Nucleus accumbens (tissue), 56 donors: ENCODE measurements at places on chromosomes 4 and X.

- no peak for DNase-seq
These were observed 3.7 kb downstream of the PPP1R3F start for GRCh38 chrX:49273181-49273727.

DNA sequence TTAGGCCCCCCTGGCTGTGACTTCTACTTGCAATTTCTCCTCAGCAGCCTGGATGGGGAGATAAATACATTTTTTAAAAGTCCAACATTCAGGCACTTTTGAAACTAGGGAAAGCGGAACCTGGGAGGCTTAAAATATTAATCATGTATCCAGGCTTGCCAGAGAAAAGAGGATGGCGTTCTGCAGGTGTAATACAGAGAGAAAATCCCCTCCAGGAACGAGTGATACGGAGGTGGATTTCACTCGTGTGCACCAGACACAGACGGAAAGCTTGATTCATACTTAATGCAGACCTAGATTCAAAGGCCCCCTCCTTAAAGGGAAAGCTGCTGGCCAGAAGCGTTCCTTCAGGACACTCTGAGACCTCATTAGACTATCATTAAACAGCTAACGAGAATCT lies 354.0 kb upstream of the BOD1L1 start:
- DNase-seq, result no peak

- no peak for DNase-seq
These were observed 37.4 kb upstream of the IL1RAPL1 start for GRCh38 chrX:28549838-28550237.

DNA sequence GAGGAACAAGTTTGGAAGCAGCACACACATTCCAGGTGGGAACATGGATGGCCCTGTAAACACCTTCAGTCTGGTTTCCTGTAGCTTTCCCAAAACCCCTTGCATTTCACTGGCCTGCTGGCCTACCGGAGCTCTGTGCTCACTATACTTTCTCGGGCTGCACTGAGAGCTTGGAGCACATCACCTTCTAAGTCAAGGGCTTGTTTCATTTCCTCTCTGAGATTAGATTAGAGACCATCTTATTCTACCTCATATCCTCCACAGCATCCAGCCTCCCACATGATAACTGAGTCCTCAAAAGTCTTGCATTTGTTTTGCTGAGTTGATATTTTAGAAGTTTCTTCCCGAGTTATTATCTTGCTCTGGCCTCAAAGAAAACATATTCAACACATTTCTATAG lies 147.7 kb downstream of the RASL11B start:
- DNase-seq, result no peak

- no peak for DNase-seq
These were observed 92.6 kb upstream of the NLRP2B start for GRCh38 chrX:57772637-57773036.

DNA sequence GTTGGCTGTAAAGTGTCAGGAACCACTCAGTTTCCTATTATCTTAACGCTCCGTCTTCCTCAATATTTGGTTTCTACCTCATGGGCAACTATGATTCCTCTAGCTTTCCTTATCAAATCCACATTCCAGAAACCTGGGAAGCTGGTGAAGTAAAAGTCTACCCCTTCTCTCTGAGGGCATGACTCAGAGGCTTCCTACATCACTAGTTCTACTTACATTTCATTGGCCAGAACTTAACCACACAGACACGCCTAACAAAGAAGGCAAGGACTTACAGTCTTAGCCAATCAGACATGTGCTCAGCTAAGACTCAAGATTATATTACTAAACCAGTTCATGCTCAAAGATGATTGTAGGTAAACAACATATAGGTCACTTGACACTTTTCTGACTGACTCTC lies 30.4 kb downstream of the COX7B2 start:
- DNase-seq, result no peak

GRCh38 chrX:10156199-10157031 lies at the start of gene CLCN4:
CLCN4 (plus strand) TSS chrX:10156975; CDS start chrX:10185033, 28,058 bp downstream.
- peak; percentile 56 for DNase-seq

DNA sequence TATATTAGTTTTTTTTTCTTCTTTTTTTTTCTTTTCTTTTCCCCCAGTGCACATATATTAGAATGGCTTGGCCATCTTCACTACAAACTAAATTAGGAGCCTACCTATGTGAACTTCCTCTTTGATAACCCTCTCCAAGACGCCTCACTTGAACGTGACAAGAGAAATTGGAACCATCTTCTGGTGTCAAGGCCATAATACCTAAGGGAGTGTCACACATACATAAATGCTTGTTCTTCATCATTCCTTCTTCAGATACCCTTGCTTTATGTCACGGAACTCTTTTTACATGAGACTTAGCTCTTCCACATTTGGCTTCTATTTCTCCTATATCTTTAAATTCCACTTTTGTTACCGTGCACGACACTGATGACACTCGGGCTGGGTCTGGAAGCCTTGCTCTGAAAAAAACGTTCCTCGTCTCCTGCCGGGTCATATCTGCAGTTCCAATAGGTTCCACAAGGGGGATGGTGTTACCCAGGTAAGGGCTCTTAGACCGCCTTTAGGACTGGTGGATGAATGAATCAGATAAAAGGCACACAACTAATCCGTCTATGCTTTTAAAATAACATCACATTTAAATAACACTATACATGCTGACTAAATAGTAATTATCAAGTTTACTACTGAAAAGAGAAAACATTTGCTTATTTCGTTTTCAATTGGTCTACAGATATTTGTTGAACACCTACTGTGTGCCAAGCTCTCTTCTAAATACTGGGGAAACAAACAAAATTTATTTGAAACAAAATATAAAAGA lies 19.9 kb downstream of the DGAT2L6 start:
- no peak for DNase-seq

GRCh38 chr4:104907991-104908390 lies 238.7 kb upstream of the TET2 start:
- no peak for DNase-seq

DNA sequence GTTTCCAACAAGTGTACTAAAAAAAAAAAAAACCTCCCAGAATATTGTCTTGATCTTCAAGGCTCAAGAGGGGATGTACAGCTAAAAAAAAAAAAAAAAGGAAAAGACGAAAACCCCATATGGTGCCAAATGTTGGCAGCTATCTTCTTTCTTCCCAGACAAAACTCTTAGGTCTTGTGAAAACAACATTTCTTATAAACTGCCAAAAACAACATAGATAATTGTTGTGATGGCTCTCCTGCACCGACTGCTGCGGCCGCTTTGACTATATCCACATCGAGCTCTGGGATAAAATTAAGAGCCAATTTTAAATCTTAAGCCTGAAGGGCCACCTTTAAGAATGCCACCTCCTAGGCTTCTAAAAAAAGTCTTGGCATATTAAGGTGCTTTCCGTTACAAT lies 23.5 kb downstream of the PDGFC start:
- no peak for DNase-seq

DNA sequence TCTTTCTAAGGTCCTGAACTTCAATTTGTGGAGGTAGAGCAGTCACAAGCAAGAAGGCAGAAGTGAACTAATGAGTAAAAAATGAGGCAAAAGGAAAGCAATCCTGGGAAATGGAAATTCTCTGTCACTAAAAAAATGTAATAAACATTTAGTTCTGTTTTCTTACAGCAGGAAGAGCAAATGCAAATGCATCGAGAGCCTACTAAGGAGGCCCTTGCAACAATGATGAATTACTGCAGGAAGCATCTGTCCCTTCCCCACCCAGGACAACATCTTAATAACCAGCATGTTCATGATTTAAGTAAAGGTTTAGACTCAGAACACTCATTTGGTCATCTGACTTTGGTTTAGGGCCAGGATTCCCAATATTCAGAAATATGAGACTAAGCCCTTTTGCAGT lies 341.4 kb upstream of the NOCT start:
- DNase-seq, result no peak

GRCh38 chr4:44448521-44449461 lies at the start of gene KCTD8:
KCTD8 (minus strand) TSS chr4:44448809.
- DNase-seq, result peak; percentile 94

DNA sequence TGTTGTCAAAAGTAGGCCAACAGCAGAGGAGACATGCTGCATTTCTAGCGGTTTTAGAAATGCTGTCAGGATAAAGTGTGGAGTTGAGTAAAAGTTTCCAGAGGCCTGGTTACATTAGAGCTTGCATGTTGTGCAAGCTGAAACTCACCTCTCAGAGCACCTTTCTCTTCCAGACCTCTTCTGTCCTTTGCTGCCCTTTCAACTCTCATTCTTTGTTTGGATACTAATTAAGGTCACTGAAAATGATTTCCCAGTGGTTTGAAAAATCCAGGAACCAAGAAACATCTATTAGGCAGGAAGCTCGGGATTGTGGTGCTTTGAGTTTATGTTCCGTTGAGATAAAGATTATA lies 426.6 kb downstream of the MAPK10 start:
- DNase-seq, result no peak

- DNase-seq, result no peak
These were observed 4.5 kb downstream of the NKX3-2 start for GRCh38 chr4:13539619-13540445.

DNA sequence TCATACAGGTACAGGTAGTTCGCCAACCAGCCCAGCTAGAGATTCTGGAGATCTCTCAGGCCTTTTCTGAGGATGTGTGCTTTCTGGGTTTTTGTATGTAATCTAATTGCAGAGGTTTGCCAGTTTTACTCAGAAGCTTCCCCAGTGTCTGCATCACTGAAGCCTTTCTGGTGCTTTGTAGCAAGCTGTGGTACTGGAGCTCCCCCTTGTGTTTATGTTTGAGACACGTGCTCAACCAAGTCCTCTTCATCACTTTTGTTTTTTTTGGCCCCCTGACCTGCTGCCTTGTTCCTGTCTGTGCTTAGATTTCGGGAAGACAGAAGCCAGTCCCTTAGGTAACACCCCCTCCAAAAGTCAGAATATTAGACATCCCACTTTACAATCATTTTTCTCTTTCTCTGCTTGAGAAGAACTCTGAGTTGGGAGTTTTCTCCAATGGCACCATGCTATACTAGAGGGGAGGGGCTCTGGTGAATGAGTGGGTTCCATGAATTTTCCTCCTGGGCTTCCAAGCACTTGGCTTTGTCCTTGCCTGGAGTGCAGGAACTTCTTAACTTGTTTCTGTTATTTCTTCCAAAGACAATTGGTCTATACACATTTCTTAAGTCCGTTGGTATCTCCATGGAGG lies 128.4 kb upstream of the TBC1D9 start:
- DNase-seq, result peak; percentile 41
